ENCODE measurements at places on chromosomes 1 and 21.
A peak's percentile ranks its signal among the peaks of the same experiment; 100 is the strongest.

DNA sequence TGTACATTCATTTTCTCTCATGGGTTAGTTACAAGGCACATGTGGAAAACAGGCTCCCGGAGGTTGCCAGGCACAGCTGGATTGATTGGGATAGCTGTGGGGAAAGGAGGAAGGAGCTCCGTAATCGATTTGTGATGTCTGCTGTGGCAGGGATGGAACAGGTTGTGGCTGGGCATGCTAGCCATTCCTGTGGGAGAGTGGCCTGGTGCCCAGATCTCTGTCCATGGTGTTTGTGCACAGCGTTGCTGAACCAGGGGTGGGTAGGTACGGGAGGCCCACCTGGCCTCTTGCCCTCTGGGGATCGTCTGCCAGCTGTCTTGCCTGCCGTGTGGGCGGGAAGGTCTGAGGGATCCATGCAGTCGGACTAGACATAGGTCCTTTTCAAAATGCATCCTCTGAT lies 302.8 kb upstream of the VAMP3 start:
- DNase-seq: no peak

DNA sequence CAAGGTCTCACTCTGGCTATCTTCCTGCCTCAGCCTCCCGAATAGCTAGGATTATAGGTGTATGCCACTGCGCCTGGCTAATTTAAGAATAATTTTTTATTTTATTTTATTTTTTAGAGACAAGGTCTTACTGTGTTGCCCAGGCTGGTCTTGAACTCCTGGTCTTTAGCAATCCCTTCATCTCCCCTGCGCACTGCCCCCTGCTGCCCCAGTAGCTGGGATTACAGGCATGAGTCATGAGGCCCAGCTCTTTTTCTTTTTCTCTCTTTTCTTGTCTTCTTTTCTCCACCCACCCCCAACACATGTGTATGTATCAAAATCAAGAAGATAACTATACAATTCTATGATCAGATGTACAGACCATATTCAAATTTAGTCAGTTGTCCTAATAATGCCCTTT lies 87.2 kb downstream of the PEX14 start:
- no peak for DNase-seq

GRCh38 chr1:68291688-68292384 lies 59.5 kb upstream of the WLS start:
- no peak for DNase-seq

- no peak for DNase-seq
Observed at GRCh38 chr1:44801491-44802305, 1.5 kb downstream of the PLK3 start.

- DNase-seq: no peak
Observed at GRCh38 chr1:86750530-86750929, 46.2 kb downstream of the SH3GLB1 start.

DNA sequence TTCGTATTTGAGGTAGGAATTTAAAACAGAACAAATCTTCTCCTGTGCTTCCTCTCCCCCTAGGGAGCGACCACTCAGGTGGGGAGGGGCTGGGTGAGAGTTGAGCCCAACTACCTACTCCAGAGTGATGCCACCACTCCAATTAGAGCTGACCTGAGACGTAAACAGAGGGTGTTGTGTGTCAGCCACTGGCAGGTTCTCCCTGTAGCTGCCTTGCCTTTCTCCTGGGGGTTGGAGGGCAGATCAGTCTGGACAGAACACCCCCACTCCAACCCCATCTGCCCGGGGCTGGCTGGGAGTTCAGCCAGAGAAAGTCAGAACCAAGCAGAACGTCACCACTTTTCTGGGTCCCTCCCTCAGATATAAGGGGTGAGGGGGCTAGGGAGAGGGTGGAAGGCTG lies 2.0 kb downstream of the HPDL start:
- DNase-seq: no peak

- DNase-seq: no peak
Observed at GRCh38 chr21:33023574-33024200, 2.0 kb upstream of the OLIG2 start.

- DNase-seq: no peak
Observed at GRCh38 chr1:231679109-231679508, 52.5 kb downstream of the DISC1 start.

DNA sequence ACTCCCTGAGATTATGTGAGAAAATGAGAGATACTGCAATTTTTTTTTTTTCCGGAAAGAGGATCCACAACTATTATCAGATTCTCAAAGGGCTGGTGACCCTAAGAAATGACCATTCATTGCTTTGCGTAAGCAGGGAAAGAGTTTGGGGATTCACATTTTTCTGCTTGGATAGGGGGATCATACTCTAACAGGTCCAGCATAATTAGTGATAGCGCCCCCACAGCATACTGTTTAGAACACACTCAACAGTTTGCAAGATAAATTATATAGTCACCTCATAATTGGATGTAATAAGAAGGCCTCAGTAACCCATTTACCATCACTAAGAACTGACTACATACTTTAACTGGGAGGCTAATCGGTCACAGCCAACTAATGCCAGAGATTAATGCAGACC lies 1.9 kb downstream of the CCT3 start:
- DNase-seq: no peak

- no peak for DNase-seq
Observed at GRCh38 chr1:208154679-208155642, 89.2 kb downstream of the PLXNA2 start.

- no peak for DNase-seq
Observed at GRCh38 chr1:206912445-206913095, 9.2 kb downstream of the FCMR start.

GRCh38 chr1:10839188-10839770 lies 42.8 kb upstream of the CASZ1 start:
- DNase-seq: no peak

DNA sequence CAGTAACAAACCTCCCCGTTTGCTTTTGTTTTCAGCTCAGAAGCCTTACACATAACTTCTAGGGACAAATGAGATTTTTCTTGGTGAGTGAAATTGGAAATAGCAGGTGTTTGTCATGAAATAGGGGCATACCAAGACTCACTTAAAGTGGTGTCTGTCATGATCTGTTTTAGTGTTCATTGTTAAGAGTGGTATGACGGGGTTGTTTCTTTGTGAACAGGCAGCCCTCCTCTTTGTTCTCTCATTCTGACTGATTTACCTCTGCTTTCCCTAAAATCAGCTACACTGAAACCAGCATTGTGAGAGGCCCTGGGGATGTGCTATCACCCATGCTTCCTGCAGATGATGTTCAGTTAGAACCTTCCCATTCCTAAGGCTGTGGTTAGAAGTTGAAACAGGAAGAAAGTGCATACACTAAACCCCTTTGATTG lies 2.5 kb upstream of the ERO1B start:
- no peak for DNase-seq

GRCh38 chr1:41866285-41866684 lies 52.4 kb downstream of the HIVEP3 start:
- DNase-seq: no peak

GRCh38 chr1:62687421-62687902 lies 724 bp downstream of the DOCK7 start:
- no peak for DNase-seq

GRCh38 chr21:45258466-45258865 lies 29.2 kb downstream of the POFUT2 start:
- DNase-seq: no peak

GRCh38 chr1:216293683-216294082 lies 129.6 kb downstream of the USH2A start:
- DNase-seq: no peak

DNA sequence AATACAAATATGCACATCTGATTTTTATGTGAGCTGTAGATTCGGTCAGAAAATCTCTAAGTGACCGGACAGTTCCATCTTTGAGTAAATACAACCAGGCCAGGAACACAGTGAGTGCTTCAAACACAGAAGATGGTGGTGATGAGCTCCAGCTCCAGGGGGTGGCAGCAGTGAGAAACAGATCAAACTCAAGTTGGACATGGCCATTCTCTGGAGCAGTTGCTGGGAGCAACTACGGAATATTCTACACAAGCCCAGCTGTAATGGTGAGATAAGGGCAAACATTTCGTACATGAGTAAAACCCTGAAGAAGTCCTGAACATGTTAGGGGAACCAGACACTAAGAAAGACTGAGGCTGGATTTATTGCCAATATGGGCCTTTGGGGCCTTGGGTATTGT lies 100.7 kb downstream of the BARHL2 start:
- DNase-seq: no peak

GRCh38 chr1:197480446-197480845 lies 212.4 kb downstream of the CRB1 start:
- no peak for DNase-seq

GRCh38 chr1:53967409-53968124 lies 21.4 kb downstream of the LRRC42 start:
- DNase-seq: no peak

GRCh38 chr1:118636004-118636403 lies 352.1 kb downstream of the TBX15 start:
- no peak for DNase-seq

GRCh38 chr1:102896771-102897170 lies 211.6 kb downstream of the COL11A1 start:
- DNase-seq: no peak

DNA sequence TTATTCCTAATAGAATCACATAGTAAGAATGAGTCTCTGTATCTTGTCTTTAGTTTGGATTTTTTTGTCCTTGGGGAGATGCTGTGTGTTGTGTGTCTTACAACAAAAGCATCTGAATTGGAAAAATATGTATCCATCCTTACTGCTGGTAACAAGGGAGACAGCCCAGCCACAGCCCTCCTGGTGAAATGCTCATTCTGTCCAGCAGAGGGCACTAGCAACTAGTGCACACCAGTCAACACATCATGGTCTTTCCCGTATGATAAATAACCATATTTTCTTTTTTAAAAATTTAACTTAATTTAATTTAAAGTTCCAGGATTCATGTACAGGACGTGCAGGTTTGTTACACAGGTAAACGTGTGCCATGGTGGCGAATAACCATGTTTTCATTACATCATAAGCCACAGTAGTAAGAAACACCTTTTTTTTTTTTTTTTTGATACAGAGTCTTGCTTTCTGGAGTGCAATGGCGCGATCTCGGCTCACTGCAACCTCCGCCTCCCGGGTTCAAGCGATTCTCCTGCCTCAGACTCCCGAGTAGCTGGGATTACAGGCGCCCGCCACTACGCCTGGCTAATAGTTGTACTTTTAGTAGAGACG lies 245.1 kb downstream of the PTBP2 start:
- peak; percentile 34 for DNase-seq

DNA sequence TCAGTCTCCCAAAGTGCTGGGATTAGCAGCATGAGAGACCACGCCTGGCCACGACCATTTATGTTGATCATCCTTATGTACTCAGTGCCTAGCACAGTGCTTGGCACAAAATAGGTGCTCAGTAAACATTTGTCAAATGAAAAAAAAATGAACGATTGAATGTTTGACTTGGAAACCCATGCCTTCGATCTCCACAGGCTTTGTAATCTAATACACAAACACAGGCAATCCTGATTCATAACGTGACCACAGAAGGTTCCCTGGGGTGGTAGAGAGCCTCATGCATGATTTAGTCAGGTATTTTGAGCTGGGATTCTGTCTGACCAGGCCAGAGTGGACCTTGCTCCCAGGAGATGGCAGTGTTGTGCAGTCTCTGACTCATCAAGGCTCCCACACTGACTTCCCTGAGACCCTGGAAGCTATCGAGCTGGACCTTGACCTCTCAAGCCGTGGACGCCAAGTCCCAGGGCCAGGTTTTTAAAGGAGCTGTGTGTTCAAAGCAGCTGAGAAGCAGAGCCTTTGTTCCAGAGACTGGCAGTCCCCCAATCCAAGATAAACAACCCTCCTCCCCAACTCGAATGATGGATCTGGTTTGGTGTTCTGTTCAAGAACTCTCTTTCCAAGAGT lies 81.1 kb downstream of the PGM1 start:
- no peak for DNase-seq

DNA sequence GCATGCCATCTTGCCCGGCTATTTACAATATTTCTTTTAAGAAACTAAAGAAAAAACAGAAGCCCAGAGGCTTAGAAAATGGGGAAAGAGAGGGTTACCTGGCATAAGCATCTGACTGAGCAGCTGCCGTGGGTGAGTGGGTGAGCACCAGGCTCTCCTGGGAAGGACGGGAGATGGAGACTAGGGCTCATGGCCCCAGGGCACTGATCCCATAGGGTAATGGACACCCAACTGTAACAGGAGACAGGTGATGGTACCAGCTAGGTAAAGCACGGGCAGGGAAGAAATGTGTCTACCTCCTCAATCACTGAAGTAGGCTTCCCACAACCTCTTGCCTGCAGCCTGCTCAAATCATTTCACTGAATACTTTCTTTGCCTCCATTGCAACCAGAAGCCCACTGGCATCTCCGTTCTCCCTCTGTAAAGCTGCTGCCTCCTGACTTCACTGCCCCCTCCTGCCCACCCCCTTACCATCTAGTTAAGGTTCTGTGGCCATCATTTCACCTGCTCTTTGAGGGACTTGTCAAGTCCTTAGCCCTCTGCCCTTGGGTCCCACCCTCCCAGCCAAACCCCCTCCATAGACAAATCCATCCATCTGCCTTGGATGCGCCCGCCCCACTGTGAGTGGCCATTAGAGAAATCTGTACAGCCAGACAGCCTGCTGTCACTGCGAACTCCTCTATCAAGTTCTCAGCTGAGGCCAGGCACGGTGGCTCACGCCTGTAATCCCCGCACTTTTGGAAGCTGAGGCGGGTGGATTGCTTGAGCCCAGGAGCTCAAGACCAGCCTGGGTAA lies 6.2 kb downstream of the TMEM125 start:
- no peak for DNase-seq

- DNase-seq: no peak
Observed at GRCh38 chr1:86169625-86170024, 13.1 kb upstream of the COL24A1 start.
